Type B pancreatic cell (in vitro differentiated cells): ENCODE measurements at places on chromosomes 4 and X. TPM values are rescaled to one million over a fixed set of nuclear protein-coding genes. Genes with fewer than 3 reads are reported as not detected.

Gene FAM9C
- total RNA-seq = 0.67 TPM in 1 of 2 replicates, not detected in the other

Gene TEX13A
- not detected in 2 replicates for total RNA-seq

Gene ATRX
- 86.7 and 110 TPM in 2 replicates for total RNA-seq

Gene TEX13D
- not detected in 2 replicates for total RNA-seq

Gene DRP2
- 0.14 and 1.3 TPM in 2 replicates for total RNA-seq

- no peak for DNase-seq
These were observed 127.0 kb upstream of the CASK start for GRCh38 chrX:42050345-42050744.

DNA sequence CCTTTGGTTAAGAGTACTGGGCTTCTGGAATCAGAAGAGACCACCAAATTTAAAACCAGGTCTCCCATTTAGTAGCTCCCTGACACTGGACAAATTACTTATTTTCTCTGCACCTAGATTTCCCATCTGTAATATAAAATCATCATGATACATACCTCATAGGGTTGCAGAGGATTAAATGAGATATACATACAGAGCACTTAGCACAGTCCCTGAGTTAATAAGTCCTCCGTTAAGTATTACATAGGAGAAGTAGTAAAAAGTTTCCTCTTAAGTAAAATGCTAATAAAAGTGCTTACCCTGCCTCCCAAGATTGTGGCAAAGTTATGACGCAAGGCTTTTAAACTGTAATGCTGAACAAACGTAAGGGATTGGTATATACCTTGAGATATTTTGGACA lies 539 bp upstream of the CHIC1 start:
- DNase-seq = no peak

DNA sequence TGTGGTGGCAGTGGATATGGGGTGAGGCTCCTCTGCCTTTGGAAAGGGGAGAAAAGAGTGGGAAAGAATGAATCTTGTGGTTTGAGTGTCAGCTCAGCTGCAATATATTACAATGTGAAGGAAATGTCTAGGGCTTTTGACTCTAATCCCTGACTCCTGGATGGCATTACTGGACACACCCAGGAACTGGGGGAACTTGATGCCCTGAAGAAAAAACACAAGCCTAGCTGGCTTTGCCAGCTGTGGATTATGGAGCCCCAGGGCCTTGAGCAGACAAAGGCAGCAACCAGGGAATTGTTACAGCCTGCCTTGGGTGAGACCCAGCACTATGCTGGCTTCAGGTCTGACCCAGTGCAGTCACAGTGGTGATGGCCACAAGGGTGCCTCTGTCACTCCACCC lies 57.1 kb upstream of the CYSLTR1 start:
- no peak for DNase-seq
